ENCODE measurements at places on chromosomes 5 and 9.

- DNase-seq = no peak
Observed at GRCh38 chr5:75265731-75266130, 29.1 kb upstream of the ANKRD31 start.

DNA sequence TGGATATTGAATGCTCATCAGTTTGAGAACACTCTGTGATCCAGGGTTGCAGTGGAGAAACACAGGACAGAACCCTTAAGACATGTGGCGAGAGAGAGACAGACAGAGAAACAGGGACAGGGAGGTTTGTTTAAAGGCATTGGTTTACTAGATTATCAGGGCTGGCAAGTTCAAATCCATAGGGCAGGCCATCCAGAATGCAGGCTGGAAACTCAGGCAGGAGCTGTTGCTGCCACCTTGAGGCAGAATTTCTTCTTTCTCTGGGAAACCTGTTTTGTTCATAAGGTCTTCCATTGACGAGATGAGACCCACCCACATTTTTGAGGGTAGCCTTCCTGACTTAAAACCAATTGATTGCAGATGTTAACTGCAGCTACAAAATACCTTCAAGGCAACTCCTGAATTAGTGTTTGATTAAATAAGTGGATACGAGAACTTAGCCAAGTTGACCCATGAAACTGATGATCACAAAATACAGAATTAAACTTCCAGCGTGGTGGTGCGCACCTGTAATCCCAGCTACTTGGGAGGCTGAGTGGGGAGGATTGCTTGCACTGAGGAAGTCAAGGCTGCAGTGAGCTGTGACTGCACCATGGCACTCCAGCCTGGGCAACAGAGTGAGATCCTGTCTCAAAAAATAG is 55.9 kb downstream of the NSUN2 start:
- DNase-seq = no peak

- no peak for DNase-seq
Observed at GRCh38 chr9:82406456-82407085, 418.0 kb downstream of the SPATA31D1 start.

DNA sequence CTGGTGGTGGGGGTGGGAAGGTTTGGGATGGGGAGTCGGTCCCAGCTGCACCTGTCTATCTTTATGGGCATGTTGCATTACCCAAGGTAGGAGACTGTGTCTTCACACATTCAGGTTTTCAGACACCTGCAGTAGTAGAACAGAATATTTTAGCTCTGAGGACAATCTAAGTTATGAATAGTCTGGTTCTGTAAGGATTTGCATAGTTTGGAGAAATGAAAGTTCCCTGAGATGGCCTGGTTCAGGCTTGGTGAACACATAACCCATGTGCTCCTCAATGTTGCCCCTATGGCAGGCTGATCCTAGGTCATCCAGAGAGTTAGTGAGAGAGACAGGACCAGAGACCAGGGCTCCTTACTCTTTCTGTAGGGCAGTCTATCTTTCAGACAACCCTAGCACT is 20.7 kb downstream of the TNFSF8 start:
- DNase-seq = no peak

DNA sequence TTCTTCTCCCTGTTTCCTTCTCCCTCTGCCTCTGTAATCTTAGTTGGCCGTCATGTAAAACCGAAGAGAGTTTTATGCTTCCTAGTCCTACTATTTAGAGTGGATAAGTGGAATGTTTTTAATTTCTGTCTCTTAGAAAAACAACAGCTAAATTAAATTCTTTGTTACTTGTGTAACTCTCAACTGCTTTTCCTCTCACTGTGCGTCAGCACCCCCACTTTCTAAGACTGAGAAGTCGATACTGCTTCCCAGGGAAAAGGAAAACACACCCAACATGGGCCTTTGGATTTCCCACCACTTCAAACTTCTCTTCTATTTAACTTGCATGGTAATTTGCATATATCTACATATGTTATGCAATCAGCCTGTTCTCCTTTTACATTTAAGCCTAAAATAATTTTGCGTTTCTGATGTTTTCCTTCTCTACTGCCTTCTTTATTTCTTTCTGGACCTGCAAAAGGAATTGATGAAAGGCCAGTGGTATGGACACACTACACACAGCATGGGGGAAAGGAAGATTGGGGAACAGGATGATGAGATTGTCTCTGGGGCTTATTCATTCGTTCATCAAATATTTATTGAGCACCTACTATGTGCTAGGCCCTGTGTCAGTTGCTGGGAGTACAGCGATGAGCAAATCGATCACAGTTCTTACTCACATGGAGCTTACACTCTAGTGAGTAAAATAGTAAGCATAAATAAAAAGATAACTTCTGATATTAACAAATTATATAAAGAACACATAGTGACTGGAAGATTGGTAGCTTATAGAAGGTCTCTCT is 52.5 kb upstream of the CTNNA1 start:
- no peak for DNase-seq

DNA sequence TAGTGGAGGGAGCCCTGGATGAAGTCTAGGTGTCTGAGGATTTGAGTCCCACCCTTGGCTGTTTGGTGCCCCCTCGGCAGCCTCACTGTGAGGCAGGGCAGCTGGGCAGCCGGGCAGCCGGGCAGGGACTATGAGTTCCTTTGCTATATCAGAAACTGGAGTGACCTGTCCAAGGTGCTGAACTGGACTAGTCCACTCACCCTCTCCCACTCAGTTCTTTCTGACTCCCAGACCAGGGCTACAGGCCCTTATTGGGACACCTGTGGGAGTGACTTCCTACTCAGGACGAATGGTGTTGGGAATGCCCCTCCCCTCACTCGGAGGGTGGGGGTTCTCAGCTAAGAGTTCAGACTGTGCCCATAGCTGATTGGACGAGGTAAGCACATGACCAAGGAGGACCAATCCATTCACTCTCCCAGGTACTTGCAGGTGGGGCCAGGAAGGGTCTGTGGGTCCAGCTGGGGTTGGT is 34.1 kb upstream of the RAPGEF1 start:
- DNase-seq = no peak

- no peak for DNase-seq
Observed at GRCh38 chr5:26807231-26808199, 230.9 kb downstream of the CDH9 start.

DNA sequence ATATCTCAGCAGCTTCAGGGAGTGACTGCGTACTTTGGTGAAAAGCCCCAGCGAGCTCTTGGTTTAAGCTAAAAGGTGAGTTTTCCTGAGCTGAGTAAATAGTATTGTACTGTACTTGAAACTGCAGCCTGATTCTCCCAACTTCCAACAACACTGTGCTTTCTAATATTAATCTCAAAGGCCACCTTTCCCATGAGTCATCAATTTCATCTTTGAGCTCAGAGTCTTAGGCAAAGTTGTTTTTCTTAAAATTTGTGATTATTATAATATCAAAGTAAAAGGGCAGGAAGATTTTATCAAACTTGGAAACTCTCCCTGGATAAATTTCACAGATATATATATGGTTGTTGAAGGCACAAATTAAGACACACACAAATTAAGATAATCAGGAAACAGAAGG is 51.0 kb downstream of the TRPC7 start:
- no peak for DNase-seq

- no peak for DNase-seq
Observed at GRCh38 chr5:127599847-127600246, 49.0 kb upstream of the CTXN3 start.

DNA sequence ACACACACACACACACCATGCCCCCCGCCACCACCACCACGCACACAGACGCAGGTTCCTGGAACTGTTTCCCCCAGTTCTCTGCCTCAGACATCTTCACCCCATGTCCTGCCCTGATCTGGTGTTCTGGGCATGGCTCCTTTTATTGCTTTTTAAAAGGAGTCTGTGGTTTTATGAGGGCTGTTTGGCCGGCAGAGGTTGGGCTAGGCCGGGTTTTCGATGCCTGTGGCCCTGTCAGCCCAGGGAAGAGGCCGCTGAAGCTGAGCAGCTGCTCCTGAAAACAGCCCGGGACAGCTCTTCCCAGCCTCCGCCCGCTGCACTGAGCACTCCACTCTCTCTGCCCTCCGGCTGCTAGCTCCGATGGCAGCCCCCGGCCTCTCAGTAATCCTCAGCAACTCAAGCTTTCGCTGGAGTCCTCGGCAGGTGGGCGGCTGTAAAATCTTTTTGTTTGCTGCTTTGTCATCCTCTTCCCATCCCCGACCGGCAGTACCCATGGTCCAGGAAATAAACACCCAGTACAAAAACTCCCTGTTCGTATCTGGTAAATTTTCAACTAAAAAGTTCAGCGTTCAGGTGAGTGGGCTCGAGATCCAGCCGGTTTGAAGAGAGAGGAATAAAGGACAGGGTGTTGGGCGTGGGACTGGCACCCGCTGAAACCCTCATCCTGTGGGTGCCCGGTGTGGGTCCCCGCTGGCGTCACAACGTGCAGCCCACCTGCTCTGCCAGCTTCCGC is 103.0 kb upstream of the ERCC6L2 start:
- DNase-seq = peak; percentile 49

DNA sequence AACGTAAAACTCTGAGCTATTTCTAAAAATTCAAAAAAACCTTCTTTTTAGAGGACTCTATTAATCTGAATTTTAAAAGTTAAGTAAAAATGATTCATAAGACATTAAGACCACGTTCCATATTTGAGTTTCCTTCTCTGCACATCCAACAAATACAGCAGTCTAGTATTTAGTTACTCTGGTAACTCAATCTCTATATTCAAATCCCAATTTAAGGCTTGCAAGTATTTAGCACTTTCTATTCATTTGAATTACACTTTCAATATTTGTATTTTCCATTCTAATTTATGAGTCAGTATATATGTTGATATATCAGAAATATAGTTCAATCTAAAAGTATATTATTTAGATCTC is 17.7 kb downstream of the RFX3 start:
- no peak for DNase-seq

- no peak for DNase-seq
Observed at GRCh38 chr9:95311961-95312360, 5.5 kb downstream of the FANCC start.

- DNase-seq = no peak
Observed at GRCh38 chr9:114486205-114486963, 18.9 kb downstream of the WHRN start.

Data from DMS79 (cell line).